Cerebellum (tissue), 4 donors: ENCODE measurements at places on chromosomes 16 and 17. TPM values are rescaled to one million over a fixed set of nuclear protein-coding genes. Genes with fewer than 3 reads are reported as not detected.
A peak's percentile ranks its signal among the peaks of the same experiment; 100 is the strongest.

CCL7 gene
- total RNA-seq: not detected

CCDC43 gene
- 24.0 TPM for total RNA-seq

APOBR gene
- total RNA-seq: 0.09 TPM

DNA sequence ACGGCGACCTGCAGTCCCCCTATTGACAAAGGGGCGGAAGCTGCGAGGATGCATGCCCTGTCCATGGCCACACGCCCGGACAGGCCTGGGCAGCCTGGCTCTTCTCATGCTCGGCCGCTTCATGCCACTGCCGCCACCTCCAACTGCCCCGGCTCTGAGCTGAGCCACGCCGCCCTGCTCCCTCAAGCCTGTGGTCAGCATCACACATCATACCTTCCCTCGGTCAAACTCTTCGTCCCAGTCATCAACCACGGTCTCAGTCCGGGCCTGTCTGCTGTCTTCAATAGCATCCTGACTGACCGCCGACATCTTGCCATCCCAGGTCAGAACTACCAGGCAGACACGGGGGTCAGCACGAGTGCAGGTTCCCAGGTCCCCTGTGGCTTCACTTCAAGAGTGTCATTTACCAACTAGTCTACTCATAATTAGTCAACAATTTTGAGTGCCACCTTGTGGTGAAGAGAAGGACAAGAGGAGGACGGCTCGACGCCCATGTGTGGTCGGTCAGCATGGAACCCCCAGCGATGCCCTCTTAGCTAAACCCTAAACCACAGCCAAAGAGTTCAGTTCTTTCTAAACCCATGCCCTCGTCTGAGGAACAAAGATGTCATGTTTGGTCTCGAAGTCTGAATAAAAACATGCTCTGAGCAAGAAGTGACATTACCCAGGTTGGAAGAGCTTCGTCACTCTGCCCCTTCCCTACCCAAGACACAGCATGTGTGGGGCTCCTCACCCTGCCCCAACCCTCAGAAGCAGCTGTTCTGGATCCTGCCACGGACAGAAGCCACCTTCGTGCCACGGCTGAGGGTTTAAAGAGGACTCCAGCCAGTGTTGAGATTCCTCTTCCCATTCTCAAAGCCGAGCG is 16.9 kb upstream of the CYTH1 start:
- DNase-seq: peak; percentile 32

ARHGAP44 gene
- total RNA-seq: 10.7 TPM

- DNase-seq: no peak
Measured at GRCh38 chr16:88558457-88559442, 11.5 kb upstream of the ZC3H18 start.

MAF gene
- total RNA-seq: 9.0 TPM

CD68 gene
- total RNA-seq: 3.2 TPM

DNA sequence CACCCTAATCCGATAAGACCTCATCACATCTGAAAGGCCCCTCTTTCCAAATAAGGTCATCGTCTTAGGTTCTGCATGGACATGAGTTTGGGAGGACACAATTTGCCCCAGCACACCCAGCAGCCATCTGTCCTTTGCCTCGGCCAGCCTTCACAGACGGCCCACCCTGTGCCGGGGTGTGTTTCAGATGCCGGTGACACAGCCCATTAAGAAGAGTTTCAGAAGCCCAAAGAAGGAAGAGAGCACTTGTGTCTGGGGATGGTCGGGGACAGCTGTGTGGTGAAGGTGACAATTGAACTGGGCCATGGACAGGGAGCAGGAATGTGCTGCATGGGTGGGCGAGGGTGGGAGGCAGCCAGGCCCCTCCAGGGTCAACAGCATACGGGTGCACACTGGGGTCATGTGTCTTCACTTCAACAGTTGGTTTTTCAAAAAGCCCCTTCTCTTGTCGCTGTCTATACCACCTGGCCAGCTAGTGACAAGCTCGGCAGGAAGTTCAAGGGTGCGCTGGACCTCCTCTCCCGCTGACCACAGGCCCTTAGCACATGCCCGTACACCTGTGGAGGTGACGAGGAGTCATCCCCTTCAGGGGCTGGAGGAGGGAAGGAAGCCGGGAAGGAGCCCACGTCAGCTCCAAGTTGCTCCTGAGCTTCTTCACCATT is 183.1 kb downstream of the C16orf95 start:
- DNase-seq: no peak

- no peak for DNase-seq
Measured at GRCh38 chr16:8886593-8887430, 4.7 kb downstream of the LITAFD start.

HS3ST4 gene
- total RNA-seq: 3.6 TPM

- no peak for DNase-seq
Measured at GRCh38 chr16:85210423-85211169, 98.3 kb upstream of the CIBAR2 start.

STX1B gene
- 22.5 TPM for total RNA-seq

ZNF23 gene
- total RNA-seq: 16.9 TPM

DNA sequence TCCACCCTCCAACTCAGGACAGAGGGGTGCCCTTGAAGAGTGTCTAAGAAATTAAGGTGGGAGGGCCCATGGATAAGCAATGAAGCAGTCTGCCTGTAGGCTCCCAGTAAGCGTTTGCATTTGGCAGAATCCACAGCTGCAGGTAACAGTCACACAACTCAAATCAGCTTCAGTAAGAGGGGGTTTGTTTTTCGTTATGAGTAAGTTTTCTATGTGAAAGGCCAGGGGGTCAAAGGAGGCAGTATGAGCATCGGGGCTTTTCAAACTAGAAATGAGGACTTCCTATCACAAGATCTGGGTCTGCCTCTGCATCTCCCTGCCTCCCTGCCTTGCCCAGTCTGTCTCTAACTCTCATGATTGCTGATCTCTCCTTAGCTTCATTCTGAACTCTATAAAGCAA is 128.1 kb upstream of the CCL2 start:
- no peak for DNase-seq

SULT1A2 gene
- 0.73 TPM for total RNA-seq

DNA sequence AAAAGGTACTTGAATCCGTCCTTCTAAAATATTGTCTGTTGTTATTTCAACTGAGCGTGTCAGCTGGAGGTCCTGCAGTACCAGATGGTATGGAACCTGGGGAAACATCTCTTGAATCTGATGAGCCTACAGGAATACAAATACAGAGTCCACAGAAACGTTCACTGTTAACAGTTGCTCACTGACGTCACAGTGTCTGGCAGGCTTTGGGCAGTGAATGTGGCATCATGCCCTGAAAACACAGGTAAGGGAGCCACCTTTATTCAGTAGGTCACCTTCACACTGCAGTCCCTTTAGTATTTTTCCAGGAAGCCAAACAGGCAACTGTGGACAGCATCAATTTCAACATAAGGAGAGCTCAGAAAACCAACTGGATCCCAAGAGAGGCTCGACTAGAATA is 56.1 kb downstream of the AMFR start:
- peak; percentile 63 for DNase-seq

GRCh38 chr16:88768071-88768783 is 16.8 kb downstream of the PIEZO1 start:
- no peak for DNase-seq

GOSR1 gene
- total RNA-seq: 32.8 TPM

MYH1 gene
- 0.18 TPM for total RNA-seq

DNA sequence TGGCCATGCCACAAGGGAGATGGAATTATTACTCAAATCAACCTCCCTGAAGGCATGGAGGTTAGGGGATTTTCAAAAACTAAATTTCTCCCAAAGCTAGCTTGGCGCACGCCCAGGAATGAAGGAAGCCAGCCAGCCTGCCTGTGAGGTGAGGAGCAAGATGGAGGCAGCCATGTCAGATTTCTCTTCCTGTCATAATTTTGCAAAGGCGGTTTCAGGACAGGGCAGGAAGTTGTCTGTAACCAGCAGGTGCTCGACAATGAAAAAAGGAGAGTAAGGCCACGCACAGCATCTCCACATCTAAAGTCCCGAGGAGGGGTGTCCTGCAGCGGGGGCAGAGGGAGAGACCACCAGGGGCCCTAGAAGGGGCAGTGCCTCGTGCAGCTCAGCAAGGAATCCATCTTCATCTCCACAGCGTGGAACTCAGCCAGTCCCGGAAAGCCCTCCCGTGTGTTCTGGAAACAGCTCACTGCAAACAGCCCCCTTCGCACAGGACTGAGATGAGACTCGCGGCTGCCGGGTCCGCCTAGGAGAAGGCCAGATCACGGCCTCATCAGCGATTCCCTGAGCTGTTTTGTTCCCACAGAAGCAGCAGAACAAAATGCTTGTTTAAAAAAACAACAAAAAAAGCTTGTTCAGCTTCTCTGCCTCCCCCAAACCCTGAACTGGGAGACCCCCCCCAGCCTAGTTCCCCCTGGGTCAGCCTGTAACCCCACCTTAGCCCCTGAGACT is 47.8 kb downstream of the SLC7A5 start:
- no peak for DNase-seq

GRCh38 chr17:34443619-34444469 is 80.8 kb upstream of the CCL1 start:
- peak; percentile 42 for DNase-seq

GRCh38 chr17:28548417-28549130 is 3.9 kb downstream of the UNC119 start:
- no peak for DNase-seq

SBK1 gene
- total RNA-seq: 28.1 TPM

EFNB3 gene
- total RNA-seq: 14.4 TPM

- no peak for DNase-seq
Measured at GRCh38 chr16:23852794-23853562, 17.2 kb downstream of the PRKCB start.

DNA sequence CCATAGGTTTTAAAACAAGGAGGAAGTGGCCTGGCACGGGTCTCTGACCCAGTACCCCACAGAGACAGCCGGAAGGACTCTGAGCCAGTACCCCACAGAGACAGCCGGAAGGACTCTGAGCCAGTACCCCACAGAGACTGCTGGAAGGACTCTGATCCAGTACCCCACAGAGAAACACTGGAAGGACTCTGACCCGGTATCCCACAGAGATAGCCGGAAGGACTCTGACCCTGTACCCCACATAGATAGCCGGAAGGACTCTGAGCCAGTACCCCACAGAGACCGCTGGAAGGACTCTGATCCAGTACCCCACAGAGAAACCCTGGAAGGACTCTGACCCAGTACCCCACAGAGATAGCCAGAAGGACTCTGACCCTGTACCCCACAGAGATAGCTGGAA is 49.0 kb downstream of the TRARG1 start:
- DNase-seq: no peak

TMEM107 gene
- 28.3 TPM for total RNA-seq

GRCh38 chr16:7597677-7598076 is 265.0 kb downstream of the RBFOX1 start:
- DNase-seq: no peak

DNA sequence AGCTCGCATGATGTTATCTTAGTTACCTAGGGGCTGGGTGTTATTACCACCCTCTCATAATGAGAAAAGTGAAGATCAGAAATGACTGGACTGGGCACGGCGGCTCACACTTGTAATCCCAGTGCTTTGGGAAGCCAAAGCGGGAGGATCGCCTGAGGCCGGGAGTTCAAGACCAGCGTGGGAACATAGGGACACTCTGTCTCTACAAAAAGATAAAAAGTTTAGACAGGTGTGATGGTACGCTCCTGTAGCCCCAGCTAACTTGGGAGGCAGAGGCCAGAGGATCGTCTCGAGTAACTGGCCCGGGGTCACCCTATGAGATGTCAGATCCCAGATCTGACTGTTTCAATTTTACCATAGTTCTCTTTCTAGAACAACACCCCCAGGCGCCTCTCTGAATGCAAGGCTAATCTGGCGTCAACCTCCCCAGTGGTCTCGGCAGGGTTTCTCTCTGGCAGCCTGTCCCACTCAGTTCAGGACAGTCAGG is 1.9 kb upstream of the CCDC102A start:
- no peak for DNase-seq

GRCh38 chr16:66198641-66199040 is 167.8 kb upstream of the CDH5 start:
- DNase-seq: no peak

SLC22A31 gene
- 0.91 TPM for total RNA-seq

DNA sequence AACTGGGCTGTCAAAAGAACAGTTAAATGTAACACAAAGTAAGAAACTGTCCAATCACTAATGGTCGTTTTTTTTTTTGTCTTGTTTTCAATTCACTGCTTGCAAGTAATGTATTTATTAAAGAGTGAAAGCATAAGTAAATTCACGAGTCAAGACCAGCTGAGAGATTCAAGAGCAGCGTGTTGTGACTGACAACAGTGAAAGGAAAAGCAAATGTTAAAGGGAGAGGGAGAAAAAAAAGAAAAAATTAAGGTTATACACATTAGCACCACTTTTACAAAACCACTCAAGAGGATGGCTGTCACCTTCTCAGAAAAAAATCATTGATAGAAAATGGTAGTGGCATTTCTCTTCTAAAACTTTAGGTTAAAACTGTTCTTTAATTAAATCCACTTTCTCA is 36.1 kb downstream of the GPATCH8 start:
- DNase-seq: no peak

DNA sequence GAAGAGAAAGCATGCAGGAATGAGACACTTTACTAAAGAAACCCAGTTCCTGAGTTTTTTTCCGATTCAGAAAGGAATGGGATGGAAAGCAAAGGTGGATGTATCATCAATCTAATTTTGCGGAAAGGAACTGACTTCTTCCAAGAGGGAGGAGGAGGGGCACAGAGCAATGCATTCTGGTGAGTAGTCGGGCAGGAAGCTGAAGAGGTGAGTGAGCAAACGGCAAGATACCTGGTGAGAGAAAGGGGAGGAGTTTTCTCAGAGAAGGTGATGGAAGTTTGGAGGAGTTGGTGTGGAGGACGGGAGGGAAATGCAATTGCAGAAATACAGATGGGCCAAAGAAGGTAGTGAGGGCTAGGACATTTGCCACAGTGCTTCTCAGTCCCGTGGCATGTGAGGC is 713.2 kb downstream of the KCNJ2 start:
- DNase-seq: no peak

EVPL gene
- total RNA-seq: not detected

DNA sequence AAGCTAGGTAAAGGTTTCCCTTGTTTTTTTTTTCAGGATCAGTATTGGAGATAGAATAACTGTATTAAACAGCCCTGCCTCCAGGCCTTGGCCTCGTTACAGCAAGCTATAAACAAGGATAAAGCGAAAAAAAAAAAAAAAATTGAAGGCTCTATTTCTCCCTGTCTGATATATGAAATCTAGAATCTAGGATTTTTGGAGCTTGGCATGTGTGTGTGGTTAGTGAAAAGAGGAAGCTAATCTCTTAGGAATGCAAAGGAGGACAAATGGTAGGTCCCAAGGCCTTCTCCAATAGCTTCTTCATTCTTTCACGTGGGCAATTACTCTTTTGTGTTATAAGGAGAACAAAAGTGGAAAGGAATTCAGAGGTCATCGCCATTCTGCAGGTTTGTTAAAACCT is 470.3 kb downstream of the TMEM114 start:
- DNase-seq: no peak

DNA sequence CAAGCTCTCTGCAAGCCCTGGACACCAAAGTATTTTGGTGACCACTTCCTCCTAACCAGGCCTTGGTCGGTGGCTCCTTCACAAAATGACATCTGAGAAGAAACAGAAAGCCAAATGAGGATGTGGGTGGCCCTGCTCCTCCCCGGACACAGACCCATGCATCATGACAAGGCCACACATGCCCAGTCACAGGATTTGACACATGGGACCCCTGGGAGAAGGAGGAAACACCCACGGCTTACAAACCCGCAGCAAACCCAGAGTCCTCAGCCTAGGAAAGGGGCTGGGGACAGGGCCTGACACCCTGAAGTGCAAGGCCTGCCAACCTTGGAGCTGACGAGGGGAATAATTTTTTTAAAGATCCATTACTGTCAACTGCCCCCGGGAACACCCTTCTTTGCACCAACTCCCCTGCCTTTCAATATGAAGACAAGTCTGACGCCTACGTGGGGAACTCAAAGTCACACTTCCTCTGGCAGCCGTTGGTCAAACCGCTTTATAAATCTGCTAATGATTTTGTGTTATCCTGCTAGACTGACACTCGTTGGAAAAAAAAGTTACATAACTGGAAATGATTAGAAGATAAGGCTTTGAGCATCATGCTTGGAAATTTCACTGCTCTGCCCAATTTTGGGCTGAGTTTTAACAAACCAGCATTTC is 41.3 kb downstream of the GAS7 start:
- no peak for DNase-seq
